ENCODE measurements at places on chromosomes 4 and X. TPM values are rescaled to one million over a fixed set of nuclear protein-coding genes. Genes with fewer than 3 reads are reported as not detected.

AREG gene
- 5.9 TPM for total RNA-seq

MUC7 gene
- not detected for total RNA-seq

DUSP9 gene
- under 0.01 TPM for total RNA-seq

PFKFB1 gene
- total RNA-seq = not detected

CFAP47 gene
- under 0.01 TPM for total RNA-seq

UCP1 gene
- total RNA-seq = not detected

All from regular cardiac myocyte (primary cell).